ENCODE measurements at places on chromosomes 3 and 15.

DNA sequence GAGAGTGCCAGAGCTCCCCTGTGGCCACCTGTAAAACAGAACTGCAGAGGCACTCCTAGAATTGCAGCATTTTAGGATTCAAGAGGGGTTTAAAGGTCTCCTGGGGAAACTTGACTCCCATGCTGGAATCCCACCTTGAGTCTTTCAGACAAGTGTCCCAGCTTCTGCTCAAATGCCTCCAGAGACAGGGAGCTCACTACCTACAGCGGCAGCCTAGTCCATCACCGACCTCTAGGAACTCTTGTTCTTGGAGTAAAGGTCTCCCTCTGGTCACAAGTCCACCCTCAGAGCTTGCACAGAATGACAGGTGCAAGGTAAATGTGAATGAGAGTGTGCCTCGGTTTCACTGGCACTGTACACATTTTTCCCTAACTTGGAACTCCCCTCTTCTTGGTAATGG, 72.0 kb downstream of the NUP210 start:
- no peak for DNase-seq

- peak; percentile 9 for DNase-seq
Observed at GRCh38 chr3:13716540-13717221, 163.2 kb downstream of the WNT7A start.

DNA sequence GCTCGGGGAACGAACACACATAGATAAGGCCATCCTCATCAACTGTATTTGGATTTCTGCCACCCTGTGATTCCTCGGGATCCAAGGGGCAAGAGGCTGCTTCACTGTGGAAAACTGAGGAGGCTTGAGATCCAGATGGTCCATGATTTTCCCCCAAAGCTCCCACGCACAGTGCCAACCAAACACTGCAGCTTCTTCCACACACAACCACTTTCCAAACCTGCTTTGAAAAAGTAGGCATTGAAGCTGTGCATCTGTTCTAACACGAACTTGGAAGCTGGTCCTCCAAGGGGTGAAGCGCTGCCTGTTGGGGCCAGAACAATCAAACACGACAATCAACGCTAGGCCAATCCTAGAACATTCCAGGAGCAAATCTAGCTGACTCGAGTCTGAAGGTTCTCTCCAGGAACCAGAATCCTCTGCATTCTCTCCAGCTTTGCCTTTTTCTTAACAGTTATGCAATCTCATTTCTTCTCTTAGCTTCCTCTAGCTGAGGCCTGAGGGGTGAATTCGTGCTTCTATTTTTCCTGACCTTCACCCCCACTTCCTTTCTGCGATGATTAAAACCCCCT, 104.4 kb downstream of the LRRK1 start:
- DNase-seq = no peak

DNA sequence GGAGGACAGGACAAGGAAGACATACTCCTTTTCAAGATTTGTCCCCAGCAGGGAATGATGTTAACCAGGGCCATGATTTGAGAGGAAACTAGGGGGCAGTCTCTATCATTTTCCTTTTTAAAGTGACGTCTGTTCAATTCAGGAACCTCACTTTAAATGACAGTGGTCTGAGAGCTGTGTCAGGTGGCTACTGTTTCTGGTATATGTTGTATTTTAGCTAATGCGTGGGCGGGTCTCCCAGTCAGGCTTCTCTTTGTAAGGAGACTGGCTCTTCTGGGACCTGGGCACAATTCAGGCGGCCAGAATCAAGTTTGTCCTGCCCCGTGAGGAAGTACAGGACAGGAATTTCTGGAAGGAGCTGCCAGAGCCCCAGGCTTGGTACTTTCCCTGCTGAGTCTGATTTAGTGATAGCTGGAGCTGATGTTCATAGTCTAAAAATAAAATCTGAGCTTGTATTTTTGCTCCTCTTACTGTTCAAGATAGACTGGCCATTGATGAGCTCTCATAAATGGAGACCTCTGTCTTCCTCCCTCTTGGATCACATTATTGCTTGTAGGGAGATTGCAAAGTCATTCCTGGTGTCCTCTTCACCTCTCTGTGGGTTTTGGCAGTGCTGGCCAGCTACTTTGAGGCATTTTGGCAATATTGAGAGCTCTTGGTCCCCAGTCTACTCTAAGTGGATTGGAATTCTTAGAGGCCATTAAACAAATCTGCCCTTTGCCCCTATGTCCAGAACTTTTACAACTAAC, 25.6 kb downstream of the SQOR start:
- peak; percentile 49 for DNase-seq

GRCh38 chr15:93109336-93110102, 20.5 kb upstream of the RGMA start:
- DNase-seq = no peak

GRCh38 chr3:140236836-140237501, 302.0 kb downstream of the CLSTN2 start:
- DNase-seq = no peak

DNA sequence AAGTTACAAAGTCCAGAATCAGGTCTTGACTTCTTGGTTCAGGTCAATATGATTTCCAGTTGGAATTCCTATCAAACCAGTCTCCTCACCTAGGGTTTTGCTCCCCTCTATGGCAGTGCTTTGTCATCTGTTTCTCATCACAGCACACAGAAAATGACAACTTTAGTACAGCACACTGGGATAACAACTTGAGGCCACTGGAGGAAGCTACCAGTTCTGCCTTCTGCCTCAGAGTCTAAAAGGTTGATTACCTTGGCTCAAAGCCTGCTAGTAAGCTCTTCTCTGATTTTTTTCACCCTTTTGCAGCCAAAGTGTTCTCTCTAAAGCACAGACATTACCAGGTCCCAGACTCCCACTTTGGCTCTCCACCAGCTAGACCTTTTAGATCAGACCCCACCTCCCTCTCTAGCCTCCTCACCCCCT, 24.8 kb upstream of the TRIM59 start:
- peak; percentile 38 for DNase-seq

DNA sequence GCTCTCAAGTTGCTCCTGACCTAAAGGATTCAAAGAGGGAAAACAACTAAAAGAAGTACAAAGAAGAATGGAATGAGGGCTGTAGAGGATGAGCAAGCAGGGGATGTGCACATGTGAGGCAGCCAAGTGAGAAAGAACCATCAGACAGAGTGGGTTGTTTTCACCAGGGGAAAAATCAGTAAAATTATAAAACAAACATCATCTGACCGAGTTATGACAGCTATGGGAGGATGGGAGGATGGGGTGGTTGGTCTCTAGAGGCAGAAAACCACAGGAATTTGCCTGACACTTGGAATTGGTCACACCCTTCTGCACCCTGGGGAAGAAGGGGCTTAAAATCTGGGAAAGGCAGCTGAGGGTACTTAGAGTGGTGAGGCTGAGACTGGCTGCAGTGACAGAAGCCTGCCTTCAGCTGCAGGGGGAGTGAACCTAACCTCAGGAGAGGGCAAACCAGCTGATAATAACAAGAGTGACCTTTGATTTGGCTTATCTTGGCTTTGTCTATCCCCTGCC, 10.1 kb downstream of the ARHGAP31 start:
- DNase-seq = peak; percentile 56
